ENCODE measurements at places on chromosomes 13 and 19. TPM values are rescaled to one million over a fixed set of nuclear protein-coding genes. Genes with fewer than 3 reads are reported as not detected.

The ACP7 gene
- total RNA-seq, result 0.12 TPM

The USE1 gene
- total RNA-seq, result 26.2 TPM

The SIGLEC14 gene
- not detected for total RNA-seq

The LRRC63 gene
- not detected for total RNA-seq

The NOVA2 gene
- total RNA-seq, result 0.13 TPM

The ADGRE1 gene
- total RNA-seq, result not detected

The SLC46A3 gene
- 5.7 TPM for total RNA-seq

The DOCK6 gene
- total RNA-seq, result 10.2 TPM

The C19orf67 gene
- not detected for total RNA-seq

The TUBA3C gene
- total RNA-seq, result not detected

The PSG7 gene
- not detected for total RNA-seq

The CYP2B6 gene
- not detected for total RNA-seq

The ZNF507 gene
- 12.7 TPM for total RNA-seq

The ZNF813 gene
- 3.7 TPM for total RNA-seq

The FAM174C gene
- 18.6 TPM for total RNA-seq

The IL27RA gene
- total RNA-seq, result 2.1 TPM

The ARL11 gene
- not detected for total RNA-seq

The ZSCAN1 gene
- total RNA-seq, result not detected

The ZFR2 gene
- not detected for total RNA-seq

The GRK1 gene
- total RNA-seq, result not detected

The SHANK1 gene
- total RNA-seq, result 2.1 TPM

The TSPAN16 gene
- not detected for total RNA-seq

The MISP3 gene
- total RNA-seq, result 0.26 TPM

The CCDC70 gene
- total RNA-seq, result not detected

The CDC42EP5 gene
- 23.9 TPM for total RNA-seq

The PSG11 gene
- not detected for total RNA-seq

The KLK10 gene
- not detected for total RNA-seq

The PLEKHA4 gene
- 17.2 TPM for total RNA-seq

The KCNRG gene
- 5.9 TPM for total RNA-seq

The PRRG2 gene
- 0.92 TPM for total RNA-seq

The CGB8 gene
- not detected for total RNA-seq

The NKPD1 gene
- 0.06 TPM for total RNA-seq

The SOX1 gene
- total RNA-seq, result not detected

The C19orf73 gene
- 1.1 TPM for total RNA-seq

The ZNF429 gene
- 5.3 TPM for total RNA-seq

The KLF12 gene
- total RNA-seq, result 12.8 TPM

The EXOC3L2 gene
- not detected for total RNA-seq

The MBD3L2 gene
- not detected for total RNA-seq

The TMEM59L gene
- 4.0 TPM for total RNA-seq

The PEAK3 gene
- total RNA-seq, result not detected

The RFXAP gene
- total RNA-seq, result 1.4 TPM

The ERCC2 gene
- total RNA-seq, result 9.1 TPM

The LILRB1 gene
- total RNA-seq, result not detected

The ZNF135 gene
- total RNA-seq, result 4.5 TPM

Data from aortic smooth muscle cell (primary cell).